ENCODE measurements at places on chromosomes 6 and 20.

DNA sequence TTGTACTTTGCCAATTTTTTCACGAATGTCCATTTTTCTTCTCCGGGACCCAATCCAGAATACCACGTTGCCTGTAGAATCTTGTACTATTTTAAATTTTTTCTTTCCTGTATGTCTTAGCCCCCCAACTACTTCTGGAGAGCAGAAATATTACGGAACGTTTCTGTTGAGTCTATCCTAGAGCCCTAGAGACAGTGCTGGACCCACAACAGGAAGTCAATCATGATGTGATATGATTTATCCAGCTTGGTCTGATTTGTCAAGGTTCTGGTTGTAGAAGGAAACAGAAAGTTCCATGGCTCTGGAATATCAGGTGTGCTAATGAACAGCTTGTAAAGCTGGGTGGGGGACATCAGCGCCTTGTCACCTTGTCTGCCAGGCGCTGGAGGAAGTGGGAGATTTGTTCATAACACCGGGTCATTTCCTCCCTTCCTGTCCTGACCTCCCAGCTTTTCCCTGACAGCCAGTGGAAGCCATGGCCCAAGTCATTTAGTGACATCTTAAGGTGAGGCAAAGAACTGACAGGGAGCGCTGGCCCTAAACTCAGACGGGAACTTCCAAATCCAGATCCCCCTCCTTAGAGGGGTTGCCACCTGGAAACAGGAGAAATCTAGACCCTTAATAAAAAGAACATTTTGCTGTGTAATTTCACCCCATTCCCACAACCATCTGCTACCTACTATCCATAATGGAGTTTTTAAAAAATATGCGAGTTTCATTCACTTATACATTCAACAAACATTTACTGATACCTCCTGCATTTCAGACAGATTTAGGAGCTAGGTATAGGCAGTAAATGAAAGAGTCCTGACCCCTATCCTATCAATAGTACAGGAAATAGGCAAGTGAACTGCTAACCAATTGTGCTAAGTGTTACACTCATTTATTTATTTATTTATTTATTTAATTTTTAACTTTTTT is 130.5 kb downstream of the ZFP64 start:
- no peak for DNase-seq

- peak; percentile 92 for DNase-seq
Measured at GRCh38 chr6:4021133-4021853, 57.6 kb downstream of the FAM217A start.

DNA sequence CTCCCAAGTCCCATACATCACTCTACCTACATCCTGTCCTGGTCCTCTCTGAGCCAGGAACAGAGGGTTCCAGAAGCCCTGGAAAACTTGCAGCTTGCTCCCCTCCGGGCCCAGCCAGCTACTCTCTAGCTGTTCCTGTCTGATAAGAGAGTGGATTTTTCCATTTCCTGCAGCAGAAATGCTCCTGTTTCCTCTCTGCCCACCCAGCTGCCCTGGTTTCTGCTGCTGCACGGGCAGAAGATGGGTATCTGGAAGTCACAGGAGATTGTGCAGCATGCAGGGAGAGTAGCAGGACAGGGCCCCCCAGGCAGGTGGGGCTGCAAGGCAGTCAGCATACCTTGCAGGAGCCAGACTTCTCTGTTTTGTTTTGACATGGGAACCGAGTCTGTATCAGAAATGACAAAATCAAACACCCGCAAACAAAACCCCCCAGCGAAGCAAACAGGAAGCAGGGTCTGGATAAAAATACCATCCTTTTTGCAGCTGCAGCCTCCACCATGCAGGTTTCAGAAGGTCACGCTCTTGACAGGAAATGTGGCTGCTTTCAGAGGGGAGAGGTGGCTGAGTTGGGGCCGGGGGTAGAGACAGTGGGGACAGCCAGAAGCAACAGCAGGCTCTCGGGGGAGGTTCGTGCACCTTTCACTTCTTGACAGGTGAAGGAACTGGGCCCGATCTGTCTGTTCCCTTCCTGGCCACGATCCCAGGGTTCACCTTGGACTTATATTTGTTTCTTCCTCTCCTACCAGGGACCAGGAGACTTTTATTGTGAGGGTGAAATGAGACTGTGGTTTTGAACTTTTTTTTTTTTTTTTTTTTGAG is 50.8 kb upstream of the FAM83D start:
- DNase-seq, result no peak

DNA sequence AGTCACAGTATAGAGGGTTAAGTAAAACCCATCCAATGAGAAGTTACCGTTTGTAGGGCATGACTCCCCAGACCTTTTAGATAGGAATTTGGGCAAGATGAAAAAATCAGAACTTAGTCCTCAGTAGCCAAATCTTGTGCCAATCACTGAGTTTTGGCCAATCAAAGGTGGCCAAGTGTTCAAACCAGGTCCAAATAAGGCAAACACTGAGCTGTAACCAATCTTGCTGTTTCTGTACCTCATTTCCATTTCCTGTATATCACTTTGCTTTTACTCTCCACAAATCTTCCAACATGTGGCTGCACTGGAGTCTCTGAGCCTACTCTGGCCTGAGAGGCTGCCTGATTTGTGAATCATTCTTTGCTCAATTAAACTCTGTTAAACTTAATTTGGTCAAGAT is 81.8 kb upstream of the GPR6 start:
- DNase-seq, result no peak

DNA sequence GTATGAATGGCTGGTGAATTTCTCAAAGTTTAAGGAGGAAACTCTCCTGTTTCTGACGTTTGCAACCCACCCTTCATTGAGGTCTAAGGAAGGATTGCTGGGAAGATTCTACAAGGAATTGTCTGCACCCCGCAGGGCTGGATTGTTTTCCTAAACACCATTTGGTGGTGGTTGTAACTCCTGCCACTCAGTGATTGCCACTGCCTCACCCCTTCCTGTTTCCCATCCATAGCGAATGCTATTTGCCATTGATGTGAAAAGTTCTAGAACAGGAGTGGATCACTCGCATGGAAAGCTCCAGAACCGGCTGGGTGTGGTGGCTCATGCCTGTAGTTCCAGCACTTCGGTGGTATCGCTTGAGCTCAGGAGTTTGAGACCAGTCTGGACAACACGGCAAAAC is 8.7 kb upstream of the DSP start:
- no peak for DNase-seq

GRCh38 chr6:4637691-4638433 is 138.3 kb upstream of the CDYL start:
- DNase-seq, result no peak

- no peak for DNase-seq
Measured at GRCh38 chr6:168034537-168034936, 37.1 kb downstream of the KIF25 start.

GRCh38 chr20:33404281-33404680 is 3.0 kb upstream of the CDK5RAP1 start:
- DNase-seq, result no peak

DNA sequence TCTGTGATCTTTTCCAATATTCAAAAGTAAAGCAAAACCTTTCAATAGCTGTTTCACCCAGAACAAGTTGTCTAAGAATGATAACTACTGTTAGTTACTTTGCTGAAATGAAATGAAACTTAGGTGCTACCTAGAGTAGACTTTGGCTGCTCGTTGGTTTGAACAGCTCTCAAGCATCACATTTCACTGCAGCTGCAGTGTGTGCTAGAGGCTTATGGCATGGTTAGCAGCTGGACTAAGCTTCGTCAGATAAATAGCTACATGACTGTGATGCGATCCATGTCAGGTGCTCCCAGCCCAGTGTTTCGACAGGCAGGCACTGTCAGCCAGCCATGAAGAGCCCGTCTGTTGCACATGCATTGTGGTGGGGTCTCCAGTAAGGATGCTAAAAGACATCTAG is 201.1 kb downstream of the TFAP2B start:
- no peak for DNase-seq
